Mesothelial cell of epicardium (in vitro differentiated cells): ENCODE measurements at places on chromosomes 12 and 14. TPM values are rescaled to one million over a fixed set of nuclear protein-coding genes. Genes with fewer than 3 reads are reported as not detected.

DNA sequence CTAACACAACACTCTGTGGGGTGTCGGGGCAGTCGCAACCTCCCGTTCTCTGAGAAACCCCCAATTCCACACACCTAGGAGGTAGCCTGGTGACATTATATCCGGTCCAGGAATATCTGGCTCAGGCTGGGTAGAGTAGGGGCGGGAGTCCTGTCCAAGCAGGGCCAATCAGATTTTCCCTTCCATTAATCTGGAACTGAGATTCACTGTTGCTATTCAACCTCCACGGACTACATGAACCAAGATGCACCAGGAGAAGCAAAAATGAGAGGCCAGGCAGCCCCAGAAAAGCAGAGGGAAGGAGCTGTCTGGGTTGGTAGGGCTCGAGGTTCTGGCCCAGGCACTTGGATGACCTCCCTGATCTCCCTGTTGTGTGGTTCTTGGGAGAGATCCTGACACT is 51.0 kb downstream of the NINJ2 start:
- DNase-seq: no peak

Gene ACSS3
- 22.9 to 24.3 TPM (median 23.4 TPM) in 3 replicates for total RNA-seq

Gene R3HDM2
- total RNA-seq: 95.5 to 111 TPM (median 109 TPM) in 3 replicates

Gene INHBC
- total RNA-seq: 0.24 to 0.32 TPM (median 0.31 TPM) in 3 replicates

- DNase-seq: no peak
Measured at GRCh38 chr12:100908501-100908900, 113.9 kb downstream of the ANO4 start.

Gene STAB2
- not detected in 3 replicates for total RNA-seq

- no peak for DNase-seq
Measured at GRCh38 chr12:3042826-3043225, 34.4 kb upstream of the TSPAN9 start.

Gene C14orf119
- total RNA-seq: 43.2 to 48.5 TPM (median 45.6 TPM) in 3 replicates

DNA sequence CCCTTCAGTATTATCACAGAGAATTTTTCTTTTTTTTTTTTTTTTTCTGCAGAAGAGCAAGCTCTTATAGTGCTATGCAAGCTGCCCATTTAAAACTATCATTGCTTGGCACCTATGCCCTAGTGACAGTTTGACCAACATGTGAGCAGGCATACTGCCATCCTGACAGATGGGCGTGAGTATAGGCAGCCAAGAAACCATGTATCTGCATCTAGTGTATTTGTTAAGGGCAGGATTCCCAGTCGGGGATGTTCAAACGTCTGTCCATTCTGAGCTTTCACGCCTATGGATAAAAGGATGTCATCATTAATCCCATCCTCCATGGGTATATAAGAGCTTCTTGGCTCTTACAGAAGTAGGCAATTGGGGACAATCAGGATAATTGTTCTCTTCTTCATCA is 8.8 kb downstream of the VRK1 start:
- no peak for DNase-seq

Gene FGF23
- not detected in 3 replicates for total RNA-seq

Gene DNAJC22
- total RNA-seq: 13.2 to 15.3 TPM (median 14.4 TPM) in 3 replicates

DNA sequence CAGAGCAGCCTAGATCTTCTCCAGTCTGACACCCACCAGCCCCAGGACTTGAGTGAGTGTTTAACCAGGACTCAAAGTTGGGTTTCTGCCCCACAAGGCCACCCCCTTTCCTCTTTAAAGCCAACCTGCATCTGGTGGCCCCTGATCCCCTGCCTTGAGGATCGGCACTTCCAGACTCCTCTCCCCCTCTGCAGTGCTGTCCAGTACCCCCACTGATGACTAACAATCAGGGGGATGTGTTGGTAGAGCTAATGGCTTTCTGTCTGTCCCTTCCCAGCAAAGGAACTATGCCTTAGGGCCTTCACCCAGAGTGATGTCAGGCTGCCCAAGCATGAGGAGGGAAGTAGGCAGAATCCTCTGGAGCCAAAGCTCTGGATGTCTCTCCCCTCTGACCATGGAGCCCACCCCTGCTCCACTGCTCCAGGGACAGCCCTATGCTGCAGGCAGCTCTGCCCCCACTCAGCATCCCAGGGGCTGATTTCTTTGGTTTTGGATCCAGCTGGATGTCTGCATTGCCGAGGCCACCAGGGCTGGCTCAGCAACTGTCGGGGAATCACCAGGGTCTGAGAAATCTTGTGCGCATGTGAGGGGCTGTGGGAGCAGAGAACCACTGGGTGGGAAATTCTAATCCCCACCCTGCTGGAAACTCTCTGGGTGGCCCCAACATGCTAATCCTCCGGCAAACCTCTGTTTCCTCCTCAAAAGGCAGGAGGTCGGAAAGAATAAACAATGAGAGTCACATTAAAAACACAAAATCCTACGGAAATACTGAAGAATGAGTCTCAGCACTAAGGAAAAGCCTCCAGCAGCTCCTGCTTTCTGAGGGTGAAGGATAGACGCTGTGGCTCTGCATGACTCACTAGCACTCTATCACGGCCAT is 42.9 kb downstream of the DAD1 start:
- no peak for DNase-seq

Gene SLC38A1
- total RNA-seq: 114 to 116 TPM (median 114 TPM) in 3 replicates

DNA sequence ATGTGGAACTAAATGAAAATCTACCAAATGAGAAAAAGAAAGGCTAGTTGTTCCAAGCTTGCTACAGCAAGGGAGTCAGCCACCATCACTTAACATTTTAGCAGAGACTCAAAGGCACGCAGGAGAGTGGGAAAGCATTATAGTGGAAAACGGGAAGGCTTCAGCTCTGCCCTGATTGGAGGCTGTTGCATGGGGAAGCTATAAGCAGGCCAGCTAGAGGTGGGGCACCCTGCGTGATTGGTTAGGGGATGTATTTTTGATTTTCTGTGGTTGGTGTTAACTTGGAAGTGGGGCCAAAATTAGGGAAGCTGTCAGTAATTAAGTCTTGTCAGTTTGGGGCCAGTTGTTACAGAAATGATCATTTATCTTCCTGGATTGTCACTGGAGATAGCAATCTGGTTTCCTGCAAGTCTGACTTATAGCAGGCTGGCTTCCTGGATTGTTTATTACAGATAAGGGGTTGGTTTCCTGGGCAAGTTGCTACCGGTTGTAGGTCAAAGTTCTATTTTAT is 93.9 kb downstream of the FAR2 start:
- DNase-seq: no peak

DNA sequence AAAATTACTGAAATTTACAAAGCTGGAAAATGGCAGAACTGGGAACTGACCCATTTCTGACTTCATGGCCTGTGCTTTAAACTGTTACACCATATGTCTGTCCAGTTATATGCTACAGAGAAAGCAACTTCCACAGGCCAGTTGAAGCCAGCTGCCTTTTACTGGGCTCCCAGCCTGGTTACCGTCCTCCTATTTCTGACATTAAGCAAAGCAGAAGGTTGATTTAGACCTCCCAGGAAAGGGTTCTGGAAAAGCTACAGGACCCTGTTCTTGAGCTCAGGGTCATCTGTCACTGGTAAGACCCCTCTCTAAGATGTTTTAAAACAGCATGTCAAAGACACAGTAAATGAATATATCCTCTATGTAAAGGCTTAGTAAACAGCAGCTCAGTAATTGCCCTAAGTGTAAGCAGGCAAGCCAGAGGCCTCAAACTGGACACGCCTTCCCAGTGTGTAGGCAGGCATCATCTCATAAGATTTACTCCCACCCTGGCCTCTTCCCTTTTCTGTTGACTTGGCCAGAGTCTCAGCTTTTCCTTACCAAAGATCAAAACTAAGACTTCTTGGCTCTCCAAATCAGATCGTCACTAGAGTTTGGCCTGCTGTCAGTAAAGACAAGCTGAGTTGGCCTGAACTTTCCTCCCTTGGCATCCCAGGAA is 55.4 kb upstream of the RNU6-8 start:
- DNase-seq: no peak

GRCh38 chr12:3454780-3455179 is 36.2 kb upstream of the PRMT8 start:
- DNase-seq: no peak

DNA sequence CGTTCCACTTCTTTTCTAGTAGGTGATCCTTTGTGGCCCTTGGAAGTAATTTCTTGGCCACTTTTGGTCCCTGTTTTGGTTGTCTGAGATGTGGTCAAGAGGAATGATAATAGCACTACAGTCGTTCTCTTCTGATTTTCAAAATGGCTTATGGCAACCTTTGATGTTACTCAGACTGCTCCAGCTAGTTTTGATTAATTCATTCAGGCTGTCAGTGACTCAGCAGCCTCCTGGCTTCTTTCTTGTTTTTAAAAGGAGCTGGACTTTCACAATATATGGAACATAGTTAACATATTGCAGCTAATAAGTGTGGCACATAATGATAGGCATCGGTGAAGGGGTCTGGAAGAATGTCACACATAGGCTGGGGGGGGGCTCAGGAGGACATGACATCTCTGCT is 47.3 kb downstream of the WDR20 start:
- DNase-seq: no peak

DNA sequence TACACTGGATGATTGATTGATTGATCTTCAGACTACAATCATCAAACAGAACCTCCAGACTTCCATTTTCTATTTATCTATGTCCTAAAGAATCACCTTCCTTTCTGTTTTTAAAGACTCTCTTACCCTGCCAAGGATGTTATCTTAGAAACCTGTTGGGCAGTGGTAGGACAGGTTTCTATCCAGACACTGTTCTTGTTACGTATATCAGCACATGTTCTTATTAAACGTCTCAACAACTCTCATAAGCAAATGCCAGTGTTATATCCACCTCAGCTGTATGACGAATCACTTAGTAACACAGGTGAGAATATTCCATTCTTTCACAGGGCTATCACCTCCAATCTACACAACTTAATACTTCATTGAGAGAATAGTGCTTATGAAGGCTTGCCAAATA is 40.2 kb upstream of the RPL10L start:
- no peak for DNase-seq

DNA sequence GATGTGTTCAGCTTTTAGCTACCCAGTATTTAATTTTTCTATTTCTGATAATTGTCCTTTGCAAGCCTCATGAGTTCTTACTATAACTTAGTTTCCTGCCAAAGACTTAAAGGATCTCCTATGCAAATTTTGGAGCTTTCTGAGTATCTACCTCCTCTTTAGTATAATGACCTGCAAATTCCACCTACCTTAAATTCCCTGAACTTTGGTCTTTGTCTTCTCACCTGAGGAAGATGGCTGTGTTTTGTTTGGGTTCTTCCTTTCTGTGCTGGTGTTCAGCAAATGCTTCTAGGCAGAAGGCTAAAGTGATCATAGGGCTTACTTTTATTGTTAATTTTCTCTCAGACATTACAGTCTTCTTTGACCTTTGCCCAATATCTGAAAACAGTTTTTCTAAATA is 142.8 kb downstream of the FUT8 start:
- no peak for DNase-seq

- no peak for DNase-seq
Measured at GRCh38 chr12:63930971-63931370, 86.5 kb downstream of the SRGAP1 start.

DNA sequence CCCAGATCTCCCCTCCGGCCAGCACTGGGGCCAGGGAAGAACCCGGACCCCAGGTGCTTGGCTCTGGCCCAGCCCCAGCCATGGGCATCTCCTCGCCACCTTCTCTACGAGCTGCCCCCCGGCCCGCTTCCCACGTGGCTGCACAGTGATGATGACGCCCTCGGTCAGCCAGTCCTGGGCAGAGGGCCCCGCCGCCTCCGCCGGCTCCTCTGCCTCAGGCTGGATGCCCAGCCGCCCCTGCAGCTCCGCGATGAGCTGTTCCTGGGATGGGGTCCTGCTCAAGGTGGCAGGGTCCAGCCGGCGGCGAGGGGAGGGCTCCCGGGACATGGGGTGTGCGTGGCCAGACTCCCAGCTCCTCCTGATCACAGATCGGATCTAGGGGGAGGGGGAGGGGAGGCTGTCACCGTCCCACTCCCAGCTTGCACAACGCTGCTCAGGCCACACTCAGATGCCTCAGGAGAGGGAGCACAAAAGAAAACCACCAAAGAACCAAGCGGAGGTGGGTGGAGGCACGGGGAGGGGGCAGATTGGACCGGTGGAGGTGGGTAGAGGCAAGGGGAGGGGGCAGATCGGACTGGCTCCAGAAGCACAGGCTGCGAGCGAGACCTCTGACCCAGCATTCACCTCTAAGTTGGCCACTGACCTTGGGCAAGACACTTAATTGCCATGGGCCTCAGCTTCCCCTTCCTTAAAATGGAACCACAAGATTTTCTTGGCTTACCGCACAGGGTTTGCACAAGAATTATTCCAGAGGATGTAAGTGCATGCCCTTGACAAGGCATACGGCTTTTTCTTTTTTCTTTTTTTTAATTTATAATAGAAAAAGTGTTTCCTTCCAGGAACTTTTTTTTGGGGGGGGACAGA is 16.1 kb upstream of the RPLP0 start:
- no peak for DNase-seq

DNA sequence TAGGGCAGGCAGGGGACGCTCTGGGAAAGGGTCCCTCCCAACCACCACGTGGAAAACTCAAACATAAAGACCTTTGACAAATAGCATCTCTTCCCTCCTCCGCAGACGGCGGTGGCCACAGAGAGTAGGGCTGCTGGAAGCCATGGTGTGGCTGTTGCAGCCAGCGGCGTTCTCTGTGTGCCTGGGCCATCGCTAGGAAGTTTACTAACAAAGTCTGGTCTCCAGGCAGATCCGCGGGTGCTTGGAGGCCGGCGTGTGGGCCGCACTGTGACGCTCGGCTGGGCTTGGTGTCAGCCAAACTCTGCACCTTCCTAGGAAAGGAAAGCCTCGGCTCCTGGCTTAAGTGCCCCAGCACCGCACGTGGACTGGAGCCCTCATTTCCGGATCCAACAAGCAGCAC is 65.6 kb downstream of the CCDC88C start:
- no peak for DNase-seq

- no peak for DNase-seq
Measured at GRCh38 chr12:58844161-58844560, 76.1 kb downstream of the LRIG3 start.

- DNase-seq: no peak
Measured at GRCh38 chr14:89912667-89913211, 41.8 kb downstream of the EFCAB11 start.

- no peak for DNase-seq
Measured at GRCh38 chr14:99541677-99542470, 60.7 kb downstream of the CCNK start.

DNA sequence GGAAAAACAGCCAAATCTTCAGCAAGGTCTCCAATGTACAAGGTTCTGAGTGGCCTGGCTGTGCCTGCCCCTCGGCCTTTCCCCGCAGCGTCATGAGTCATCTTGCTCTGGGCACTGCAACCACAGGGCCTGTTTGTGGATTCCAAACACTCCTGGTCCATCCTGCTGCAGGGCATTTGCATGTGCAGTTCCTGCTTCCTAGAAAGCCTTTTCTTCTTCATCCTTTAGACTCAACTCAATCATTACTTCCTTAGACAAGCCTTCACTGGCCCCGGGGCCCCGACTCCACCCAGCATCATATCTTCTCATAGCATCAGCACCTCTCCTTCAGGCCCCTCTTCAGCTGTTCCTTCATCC is 101.8 kb upstream of the EGLN3 start:
- no peak for DNase-seq

DNA sequence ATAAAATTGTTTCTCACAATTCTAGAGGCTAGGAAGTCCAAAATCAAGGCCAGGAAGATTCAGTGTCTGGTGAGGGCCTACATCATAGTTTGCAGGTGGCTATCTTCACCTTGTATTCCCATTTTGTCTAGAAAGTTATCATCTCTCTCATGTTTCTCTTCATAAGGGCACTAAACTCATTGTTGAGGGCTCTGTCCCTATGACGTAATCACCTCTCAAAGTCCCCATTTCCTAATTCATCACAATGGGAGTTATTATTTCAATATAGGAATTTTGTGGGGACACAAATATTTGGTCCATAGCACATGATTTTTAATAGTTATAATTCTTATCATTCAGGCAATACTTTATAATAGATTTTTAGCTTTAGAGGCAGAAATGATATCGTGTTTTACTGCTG is 1509.2 kb upstream of the SEL1L start:
- DNase-seq: no peak

GRCh38 chr12:120537856-120538220 is 3.7 kb downstream of the RNF10 start:
- no peak for DNase-seq
